ENCODE measurements at places on chromosomes 7 and 10. TPM values are rescaled to one million over a fixed set of nuclear protein-coding genes. Genes with fewer than 3 reads are reported as not detected.

GRCh38 chr10:119346095-119346832, 138.9 kb downstream of the GRK5 start:
- DNase-seq = peak; percentile 80

- peak; percentile 22 for DNase-seq
These were observed 131.1 kb downstream of the WDR37 start for GRCh38 chr10:1187151-1187854.

The GATAD1 gene
- 11.8 TPM for total RNA-seq

The CTBP2 gene
- total RNA-seq = 31.3 TPM
